GM12865 (cell line): ENCODE measurements at places on chromosomes 7 and 10.

GRCh38 chr7:15781944-15782343 lies 95.5 kb upstream of the MEOX2 start:
- DNase-seq = no peak

GRCh38 chr7:130433301-130433700 lies 7.5 kb downstream of the CEP41 start:
- DNase-seq = no peak

DNA sequence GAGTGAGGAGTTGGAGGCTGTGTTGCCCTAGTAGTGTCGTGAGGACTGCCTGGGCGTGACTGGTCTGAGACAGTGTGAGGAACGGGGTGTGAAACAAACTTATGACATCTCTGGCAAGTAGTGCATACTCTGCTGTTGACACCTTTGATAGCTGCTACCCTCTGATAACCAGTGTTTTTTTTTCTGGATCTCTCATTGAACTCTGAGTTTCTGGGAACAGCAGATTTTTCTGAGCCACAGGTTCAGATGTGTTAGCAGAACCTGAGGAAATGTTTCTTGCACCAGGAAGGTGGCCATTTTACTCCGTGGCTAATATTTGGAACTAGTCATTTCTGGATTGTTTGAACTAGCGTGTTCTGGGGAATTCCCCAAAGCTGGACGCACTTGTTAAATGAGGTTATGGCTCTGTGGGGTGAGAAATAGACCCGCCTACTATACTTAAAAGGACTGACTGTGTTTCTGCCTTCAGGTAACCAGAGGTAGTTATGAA lies 52.9 kb downstream of the AUTS2 start:
- DNase-seq = peak; percentile 83

- DNase-seq = no peak
These were observed 8.8 kb downstream of the FZD9 start for GRCh38 chr7:73442222-73442902.

DNA sequence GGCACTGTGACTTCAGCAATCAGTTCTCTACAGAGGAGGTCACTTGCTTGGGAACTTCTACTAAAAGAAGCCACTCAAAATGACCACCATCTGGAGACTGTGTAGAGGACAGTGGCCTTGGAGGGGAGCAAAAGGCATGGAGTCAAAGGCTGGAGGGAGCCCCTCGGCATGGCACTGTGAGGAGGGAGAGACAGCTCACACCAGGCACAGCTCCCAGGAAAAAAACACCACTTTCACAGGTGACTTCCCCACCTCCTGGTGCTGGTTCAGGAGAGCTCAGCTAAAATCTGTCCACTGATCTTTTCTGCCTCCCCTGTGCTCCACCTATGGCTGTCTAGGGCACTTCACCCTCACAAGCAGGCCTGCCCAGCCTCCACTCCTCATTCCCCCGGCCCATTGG lies 649.4 kb upstream of the MGMT start:
- no peak for DNase-seq

- DNase-seq = peak; percentile 85
These were observed 46.7 kb downstream of the MICALL2 start for GRCh38 chr7:1412322-1413261.

DNA sequence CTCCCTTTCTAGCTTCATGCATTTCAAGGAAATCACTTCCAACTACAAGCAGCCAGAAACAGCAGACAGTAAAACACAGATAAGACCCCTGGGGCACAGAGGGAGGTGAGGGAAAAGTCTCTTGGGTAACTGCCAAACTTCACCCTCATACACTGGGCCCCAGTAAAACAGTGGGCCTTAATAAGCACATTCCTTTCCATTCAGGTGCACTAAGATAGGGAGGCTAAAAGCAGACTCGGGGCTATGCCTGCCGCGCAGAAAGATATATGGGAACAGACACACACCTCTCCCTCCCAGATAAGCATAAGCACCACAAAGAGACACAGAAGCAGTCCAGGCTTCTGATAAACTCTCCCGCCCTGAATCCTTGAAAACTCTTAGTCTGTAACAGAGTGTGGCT lies 117.0 kb downstream of the TYW1B start:
- no peak for DNase-seq

DNA sequence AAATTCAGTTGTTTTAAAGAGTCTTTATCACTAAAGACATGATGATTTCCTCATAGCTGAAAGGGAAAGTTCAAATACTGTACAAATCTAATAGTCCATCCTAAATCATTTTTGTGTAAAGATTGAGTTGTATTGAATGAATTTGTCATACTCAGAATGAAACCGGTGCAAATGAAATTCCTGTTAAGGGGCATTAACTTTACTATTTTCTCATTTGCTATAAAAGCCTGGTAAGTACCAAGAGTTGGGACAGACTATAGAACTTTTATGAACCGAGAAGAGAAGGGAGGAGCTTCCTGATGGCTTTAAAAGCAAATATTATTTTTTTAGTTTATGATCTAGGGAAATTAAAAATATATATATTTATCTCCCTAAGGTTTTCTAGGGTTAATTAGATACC lies 260.0 kb upstream of the AKR1E2 start:
- DNase-seq = no peak

- DNase-seq = no peak
These were observed 85.4 kb upstream of the SLC13A1 start for GRCh38 chr7:123285076-123285700.

DNA sequence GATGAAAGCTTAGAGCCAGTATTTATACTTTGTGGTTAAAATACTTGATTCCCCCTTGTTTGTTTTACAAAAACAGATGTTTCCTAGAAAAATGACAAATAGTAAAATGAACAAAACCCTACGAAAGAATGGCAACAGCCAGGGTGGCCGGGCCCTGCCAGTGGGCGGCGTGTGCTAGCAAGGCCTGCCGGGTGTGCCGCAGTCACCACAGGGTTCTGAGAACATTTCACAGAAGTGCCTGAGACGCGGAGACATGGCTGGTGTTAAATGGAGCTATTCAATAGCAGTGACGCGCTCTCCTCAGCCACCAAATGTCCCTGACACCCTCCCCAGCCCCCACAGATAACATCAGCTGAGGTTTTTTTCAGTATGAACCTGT lies 14.5 kb downstream of the GPR146 start:
- DNase-seq = peak; percentile 63

DNA sequence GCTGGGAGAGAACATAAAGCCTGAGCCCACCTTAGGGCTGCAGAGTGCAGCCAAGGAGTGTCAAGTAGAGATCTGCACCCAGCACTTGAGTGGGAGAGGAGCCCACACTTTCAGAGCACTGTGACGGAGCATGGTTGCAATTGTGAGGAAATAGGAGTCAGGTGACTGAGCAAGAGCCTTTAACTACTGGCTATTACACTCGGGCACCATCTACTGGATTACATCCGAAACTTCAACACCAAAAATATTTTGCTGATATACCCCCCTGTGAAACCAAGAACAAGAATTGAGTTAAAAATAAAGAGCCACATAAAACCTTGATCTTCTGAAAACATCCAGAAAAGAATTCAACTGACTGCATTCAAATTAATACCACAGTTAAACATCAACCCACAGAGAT lies 657.9 kb downstream of the NXPH1 start:
- DNase-seq = peak; percentile 42
